ENCODE measurements at places on chromosomes 11 and 22.

DNA sequence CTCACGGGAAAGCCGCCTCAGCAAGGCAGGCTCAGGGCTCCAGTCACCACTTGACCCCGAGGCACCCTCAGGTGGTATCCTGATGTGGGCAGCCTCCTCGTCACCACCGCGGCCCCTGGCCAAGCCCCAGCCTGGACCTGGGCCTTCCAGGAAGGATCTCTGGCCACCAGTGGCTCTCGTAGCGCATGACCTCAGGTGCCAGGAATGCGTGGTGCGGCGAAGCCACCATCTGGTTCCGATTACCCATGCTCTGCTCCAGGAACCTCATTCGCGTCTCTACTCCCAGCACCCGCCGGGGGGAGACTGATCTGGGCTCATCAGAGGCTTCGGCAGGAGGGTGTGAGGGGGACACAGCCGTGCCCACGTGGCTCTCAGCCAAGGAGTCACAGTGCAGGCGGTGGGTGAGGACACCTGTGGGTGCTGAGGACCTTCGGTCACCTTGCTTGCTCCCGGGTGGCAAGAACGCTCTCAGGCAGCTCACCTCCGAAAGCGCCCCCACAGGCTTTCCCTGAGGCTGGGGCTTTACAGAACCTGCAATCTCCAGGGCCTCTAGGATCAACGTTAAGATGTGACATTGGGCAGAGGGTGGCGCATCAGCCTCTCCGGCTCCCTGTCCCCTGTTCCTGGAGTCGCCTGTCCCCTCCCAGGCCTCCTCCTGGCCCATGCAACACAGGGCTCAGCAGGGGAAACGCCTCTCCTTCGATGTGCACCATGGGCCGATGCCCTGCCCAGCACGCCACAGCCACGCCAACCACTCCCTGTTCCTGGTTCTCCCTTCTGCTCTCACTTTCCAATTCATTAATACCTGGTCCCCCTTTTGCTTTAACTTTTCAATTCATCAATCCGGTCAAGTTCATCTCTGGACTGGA lies 39.0 kb downstream of the TBX1 start:
- H3K27me3 ChIP-seq: no peaks in the 10 kb centered on the region
- no peak overlapping the region for H3K27ac ChIP-seq
- no peak for DNase-seq
- H3K4me1 ChIP-seq: no peaks in the 10 kb centered on the region
- H3K36me3 ChIP-seq: no peaks in the 10 kb centered on the region

- H3K4me3 ChIP-seq: peak within 1 kb of the TSS; percentile 85
- H3K36me3 ChIP-seq: peaks cover 4% of the 10 kb centered on the region
- no peaks in the 10 kb centered on the region for H3K27me3 ChIP-seq
- H3K4me1 ChIP-seq: no peaks in the 10 kb centered on the region
- H3K27ac ChIP-seq: peak within 1 kb of the TSS; percentile 46
These were observed at the start of gene APOBEC3C for GRCh38 chr22:39013942-39014722. Gene APOBEC3C, plus strand, starts transcription at chr22:39014257. Its CDS starts 106 bp downstream, at chr22:39014363.

GRCh38 chr11:75386942-75387630 lies 12.2 kb upstream of the RPS3 start:
- H3K27me3 ChIP-seq: no peaks in the 10 kb centered on the region
- H3K36me3 ChIP-seq: no peaks in the 10 kb centered on the region
- H3K4me3 ChIP-seq: no peak overlapping the region
- no peak for DNase-seq
- H3K4me1 ChIP-seq: peaks cover 5% of the 10 kb centered on the region

GRCh38 chr11:115916608-115917007 lies 412.4 kb upstream of the CADM1 start:
- no peaks in the 10 kb centered on the region for H3K27me3 ChIP-seq
- H3K36me3 ChIP-seq: no peaks in the 10 kb centered on the region
- no peak overlapping the region for H3K4me3 ChIP-seq
- DNase-seq: no peak

- no peaks in the 10 kb centered on the region for H3K4me1 ChIP-seq
- no peak overlapping the region for H3K27ac ChIP-seq
- DNase-seq: no peak
- H3K4me3 ChIP-seq: no peak overlapping the region
- no peaks in the 10 kb centered on the region for H3K27me3 ChIP-seq
These were observed 492.6 kb upstream of the CADM1 start for GRCh38 chr11:115996808-115997188.

- no peaks in the 10 kb centered on the region for H3K27me3 ChIP-seq
- H3K4me1 ChIP-seq: no peaks in the 10 kb centered on the region
- no peak overlapping the region for H3K27ac ChIP-seq
- no peak for DNase-seq
These were observed 409.3 kb downstream of the BRD1 start for GRCh38 chr22:49418341-49418894.

DNA sequence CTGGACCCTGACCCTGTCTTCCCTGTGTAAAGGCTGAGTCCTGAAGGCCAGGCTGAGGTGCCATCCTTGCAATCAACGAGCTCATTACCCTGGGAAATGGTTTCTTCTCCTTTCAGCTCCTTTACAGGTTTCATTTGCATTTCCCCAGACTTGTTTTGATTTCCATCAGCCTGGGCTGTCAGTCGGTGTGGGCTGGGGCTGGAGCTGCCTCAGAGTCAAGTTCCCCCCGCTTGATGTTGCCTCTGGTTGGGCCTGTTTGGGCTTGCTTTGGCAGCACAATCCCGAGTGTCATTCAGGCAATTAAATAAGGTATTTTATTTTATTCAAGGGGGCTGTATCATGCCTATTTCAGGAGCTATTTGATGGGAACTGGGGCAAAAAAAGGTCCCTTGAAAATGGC lies 424.9 kb downstream of the INSC start:
- H3K4me3 ChIP-seq: no peak overlapping the region
- no peaks in the 10 kb centered on the region for H3K27me3 ChIP-seq
- H3K27ac ChIP-seq: no peak overlapping the region
- H3K4me1 ChIP-seq: no peaks in the 10 kb centered on the region
- no peak for DNase-seq

- no peak for DNase-seq
- H3K36me3 ChIP-seq: no peaks in the 10 kb centered on the region
- H3K27ac ChIP-seq: no peak overlapping the region
- H3K4me1 ChIP-seq: no peaks in the 10 kb centered on the region
- peaks cover 4% of the 10 kb centered on the region for H3K27me3 ChIP-seq
These were observed 102.0 kb downstream of the GRIK4 start for GRCh38 chr11:120613264-120614226.

GRCh38 chr11:16871368-16871767 lies 132.9 kb downstream of the C11orf58 start:
- no peaks in the 10 kb centered on the region for H3K27me3 ChIP-seq
- no peaks in the 10 kb centered on the region for H3K36me3 ChIP-seq
- H3K4me3 ChIP-seq: no peak overlapping the region
- H3K4me1 ChIP-seq: peaks cover 2% of the 10 kb centered on the region
- no peak for DNase-seq
- H3K27ac ChIP-seq: no peak overlapping the region

DNA sequence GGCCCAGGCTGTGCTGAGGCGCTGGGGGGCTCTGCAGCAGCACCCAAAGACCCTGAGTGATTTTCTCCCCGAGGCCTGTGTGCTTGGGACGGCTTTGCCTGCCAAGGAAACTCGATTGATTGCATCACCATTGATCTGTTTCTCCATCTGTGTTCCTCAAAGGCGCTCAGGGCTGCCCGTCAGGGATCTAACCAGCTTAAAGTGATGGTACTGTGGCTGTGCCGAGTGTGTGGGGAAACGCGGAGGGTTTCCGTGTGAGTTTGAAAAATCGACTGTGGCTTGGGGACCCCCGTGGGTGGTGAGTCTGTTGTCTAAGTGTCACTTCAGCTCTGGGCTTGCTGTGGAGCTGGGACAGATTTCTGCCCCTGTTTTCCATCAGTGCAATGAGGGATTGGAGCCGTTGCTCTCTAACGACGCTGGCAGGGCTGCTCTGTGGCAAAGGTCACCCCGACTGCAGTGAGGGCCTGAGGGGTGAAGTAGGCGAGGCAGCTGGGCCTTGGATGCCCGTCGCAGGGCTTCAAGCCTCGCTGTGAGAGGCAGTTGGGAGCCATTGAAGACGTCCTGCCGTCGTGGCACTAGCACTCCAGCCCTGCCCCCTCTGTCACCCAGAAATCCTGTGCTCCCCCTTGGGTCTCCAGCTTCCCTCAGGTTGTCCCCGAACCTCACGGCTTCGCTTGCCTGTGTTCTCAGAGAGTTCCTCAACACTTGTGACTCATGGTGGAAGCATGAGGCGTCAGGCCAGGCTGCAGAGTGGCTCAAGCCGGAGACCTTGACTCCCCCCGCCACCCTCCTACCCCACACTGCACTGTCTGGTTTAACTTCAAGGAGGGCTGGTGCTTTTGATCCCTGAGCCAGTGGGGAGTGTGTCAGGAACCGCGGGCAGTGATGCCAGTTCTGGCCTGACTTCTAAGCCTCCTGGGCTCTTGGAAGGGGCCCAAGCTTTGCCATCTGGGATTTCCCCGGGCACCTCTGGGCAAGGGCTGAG lies 21.8 kb downstream of the CACNA1I start:
- no peak for DNase-seq
- H3K36me3 ChIP-seq: no peaks in the 10 kb centered on the region
- no peaks in the 10 kb centered on the region for H3K4me1 ChIP-seq
- H3K27me3 ChIP-seq: no peaks in the 10 kb centered on the region
- H3K27ac ChIP-seq: no peak overlapping the region

DNA sequence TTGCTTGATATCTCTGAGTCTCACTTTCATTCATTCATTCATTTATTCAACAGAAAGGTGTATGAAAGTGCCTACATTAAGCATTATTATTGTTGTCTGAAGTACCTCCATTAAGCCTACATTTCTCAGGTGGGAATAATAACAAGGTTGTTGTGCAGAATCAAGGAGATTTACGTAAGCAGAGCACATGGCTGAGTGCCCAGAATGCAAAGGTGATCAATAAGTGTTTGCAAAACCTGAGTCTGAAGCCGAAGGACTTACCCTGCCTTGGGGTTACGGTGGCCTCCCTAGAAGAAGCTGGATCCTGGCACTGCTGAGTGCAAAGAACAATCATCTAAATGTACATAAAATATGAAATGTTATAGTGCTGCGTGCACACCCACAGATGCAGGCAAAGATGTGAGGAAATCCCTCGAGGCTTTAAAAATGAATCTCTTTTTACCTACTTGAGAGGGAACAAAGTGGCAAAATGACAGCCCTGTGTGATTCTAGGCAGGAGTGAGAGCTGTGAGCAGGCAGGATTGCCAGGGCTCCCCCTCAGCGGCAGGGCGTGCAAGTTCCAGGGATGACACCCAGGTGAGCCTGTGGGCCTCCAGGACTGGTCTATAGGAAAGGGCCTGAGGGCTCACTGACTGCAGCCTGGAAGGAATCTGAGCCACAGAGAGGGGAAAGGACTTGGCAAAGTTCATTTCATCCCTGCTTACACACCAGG lies 133.1 kb upstream of the TBCEL start:
- DNase-seq: no peak
- H3K27ac ChIP-seq: no peak overlapping the region
- H3K36me3 ChIP-seq: no peaks in the 10 kb centered on the region
- no peak overlapping the region for H3K4me3 ChIP-seq
- H3K27me3 ChIP-seq: peaks cover 2% of the 10 kb centered on the region

DNA sequence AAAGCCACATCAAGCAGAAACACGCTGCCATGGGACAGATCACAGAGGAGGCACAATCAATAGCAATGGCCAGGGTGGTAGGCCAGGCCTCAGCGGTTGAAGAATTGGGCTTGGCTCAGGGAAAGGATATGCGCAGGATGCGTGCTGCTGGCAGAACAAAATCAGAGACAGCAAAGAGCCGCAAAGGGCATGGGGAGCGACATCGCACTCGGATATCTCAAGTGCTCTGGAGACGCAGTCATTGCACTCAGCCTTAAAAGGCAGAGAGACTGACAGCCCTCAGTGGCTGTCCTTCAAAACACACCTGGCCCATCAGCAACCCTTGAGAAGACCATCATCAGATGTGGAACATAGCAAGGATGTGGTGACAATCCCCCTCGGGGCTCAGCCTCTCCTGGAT lies 50.5 kb downstream of the CSNK2A3 start:
- no peak overlapping the region for H3K27ac ChIP-seq
- DNase-seq: no peak
- H3K4me1 ChIP-seq: no peaks in the 10 kb centered on the region
- no peak overlapping the region for H3K4me3 ChIP-seq
- H3K36me3 ChIP-seq: no peaks in the 10 kb centered on the region

Data from common myeloid progenitor, CD34-positive (primary cell).